Mammary epithelial cell (primary cell): ENCODE measurements at places on chromosomes 11 and 22.

GRCh38 chr11:27118371-27118770 lies 77.8 kb downstream of the BBOX1 start:
- DNase-seq = no peak

- peak; percentile 97 for DNase-seq
These were observed 138.2 kb downstream of the NECTIN1 start for GRCh38 chr11:119590651-119591351.

DNA sequence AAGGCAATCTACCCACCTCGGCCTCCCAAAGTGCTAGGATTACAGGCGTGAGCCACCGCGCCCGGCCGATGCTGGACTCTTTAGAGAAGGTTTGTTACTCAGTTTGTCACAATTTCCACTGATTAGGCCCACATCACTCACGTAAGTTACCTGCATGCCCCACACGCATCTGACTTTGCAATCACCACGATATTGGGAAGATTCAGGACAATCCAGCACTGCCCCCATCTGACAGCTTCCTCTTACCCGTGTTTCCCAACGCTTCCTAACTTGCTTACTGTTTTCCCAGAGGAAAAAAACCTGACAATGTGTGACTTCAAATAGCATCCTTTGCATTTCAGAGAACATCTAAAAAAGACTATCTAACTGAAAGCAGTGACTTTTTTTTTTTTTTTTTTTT lies 21.8 kb upstream of the EIF3M start:
- DNase-seq = no peak

DNA sequence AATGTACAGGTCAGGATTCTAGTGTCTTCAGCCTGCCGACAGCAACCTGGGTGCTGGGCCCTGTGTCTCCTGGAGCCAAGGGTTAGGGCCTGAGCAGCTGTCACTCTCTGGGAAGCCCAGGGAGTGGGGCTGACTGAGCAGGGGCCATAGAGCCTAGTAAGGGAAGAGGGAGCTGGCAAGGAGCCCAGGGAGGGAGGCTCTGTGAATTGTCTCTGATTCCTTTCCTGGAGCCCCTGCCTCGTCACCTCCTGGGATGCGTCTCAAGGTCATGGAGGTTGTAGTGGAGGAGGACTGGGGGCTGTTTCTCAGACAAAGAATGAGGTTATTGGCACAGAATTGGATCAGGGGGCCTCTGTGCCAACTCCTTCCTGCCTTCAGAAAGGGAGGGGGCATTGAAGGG lies 11.8 kb downstream of the SOX10 start:
- DNase-seq = no peak

- no peak for DNase-seq
These were observed 5.3 kb downstream of the ATG2A start for GRCh38 chr11:64911689-64912088.

DNA sequence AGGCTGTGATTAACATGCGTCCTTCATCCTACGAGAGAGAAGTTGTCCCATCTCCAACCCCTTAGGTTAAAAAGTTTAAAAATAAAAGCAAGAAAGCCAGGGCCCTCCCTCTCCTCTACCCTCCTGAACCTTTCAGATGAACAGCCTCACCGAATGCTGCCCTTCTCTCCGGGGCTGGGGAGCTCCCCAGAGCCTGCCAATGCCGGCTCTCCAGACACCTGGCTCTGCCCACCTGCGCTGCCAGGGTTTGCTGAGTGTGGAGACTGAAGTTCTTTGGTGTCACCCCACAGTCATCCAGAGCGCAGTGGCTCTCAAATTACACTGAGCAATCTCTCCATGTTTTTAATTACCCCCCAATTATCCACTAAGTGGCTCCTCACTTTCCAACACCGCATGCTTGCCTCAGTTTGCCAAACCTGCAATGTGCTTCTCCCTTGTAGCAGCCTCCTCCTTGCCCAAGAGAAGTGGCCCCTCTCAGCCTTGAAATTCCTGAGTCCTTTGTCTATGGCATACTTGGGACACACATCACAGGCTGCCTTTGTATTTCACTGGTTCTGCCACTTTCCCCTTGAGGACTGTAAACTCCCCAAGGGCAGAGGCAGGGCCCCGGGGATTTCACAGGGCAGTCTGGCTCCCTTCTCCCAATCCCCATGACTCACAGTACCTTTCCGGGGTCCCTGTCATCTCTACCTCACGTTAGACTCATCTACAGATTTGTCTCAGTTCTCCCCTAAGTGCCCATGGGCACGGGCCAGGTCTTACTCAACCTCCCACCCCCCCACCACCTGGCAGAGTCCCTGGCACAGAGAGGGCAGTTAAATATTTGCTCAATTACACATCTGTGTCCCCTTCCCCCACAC lies 2.0 kb downstream of the MYH9 start:
- peak; percentile 93 for DNase-seq

- DNase-seq = no peak
These were observed 19.9 kb downstream of the TRIM44 start for GRCh38 chr11:35682230-35683173.

GRCh38 chr11:75265851-75266531 lies 25.4 kb downstream of the TPBGL start:
- no peak for DNase-seq

DNA sequence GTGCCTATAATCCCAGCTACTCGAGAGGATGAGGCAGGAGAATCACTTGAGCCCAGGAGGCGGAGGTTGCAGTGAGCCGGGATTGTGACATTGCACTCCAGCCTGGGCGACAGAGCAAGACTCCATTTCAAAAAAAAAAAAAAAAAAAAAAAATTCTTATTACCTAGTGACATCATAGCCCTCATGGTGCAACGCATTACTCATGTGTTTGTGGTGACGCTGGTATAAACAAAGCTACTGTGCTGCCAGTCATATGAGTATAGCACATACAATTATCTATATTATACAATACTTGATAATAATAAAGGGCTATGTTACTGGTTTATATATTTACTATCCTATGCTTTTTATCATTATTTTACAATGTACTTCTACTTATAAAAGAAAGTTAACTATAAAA lies 41.2 kb downstream of the OR2AT4 start:
- DNase-seq = no peak

DNA sequence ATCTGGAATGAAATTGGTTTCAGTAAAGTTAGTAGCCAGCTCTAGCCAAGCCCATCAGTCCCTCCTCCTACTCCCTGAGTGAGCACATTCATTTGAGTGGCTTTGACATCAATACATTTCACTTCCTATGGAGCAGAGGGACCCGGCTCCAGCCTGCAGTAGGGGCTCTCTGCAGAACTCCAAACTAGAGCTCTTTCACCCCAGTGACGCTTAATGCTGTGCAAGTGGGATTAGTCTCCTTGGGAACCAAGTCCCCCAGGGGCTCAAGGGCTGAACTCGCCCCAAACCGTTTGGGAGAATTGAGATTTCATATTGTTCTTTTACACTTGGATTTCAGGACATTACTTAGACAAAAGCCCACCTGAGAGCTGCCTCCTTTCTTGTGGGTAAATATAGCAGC lies 4.4 kb upstream of the FAM181B start:
- no peak for DNase-seq

DNA sequence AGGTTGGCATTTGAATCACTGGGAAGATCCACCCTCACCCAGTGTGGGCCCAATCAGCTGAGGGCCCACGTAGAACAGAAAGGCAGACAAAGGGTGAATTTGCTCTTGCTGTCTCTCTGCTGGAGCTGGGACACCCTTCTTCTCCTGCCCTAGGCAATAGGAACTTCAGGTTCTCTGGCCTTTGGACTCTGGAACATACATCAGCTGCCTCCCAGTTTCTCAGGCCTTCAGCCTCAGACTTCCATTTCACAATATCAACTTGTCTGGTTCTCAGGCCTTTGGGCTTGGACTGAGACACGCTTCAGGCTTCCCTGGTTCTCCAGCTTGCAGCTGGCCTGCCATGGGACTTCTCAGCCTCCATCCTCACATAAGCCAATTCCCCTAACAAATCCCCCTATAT lies 14.7 kb upstream of the ASRGL1 start:
- DNase-seq = no peak

GRCh38 chr11:9775398-9775779 lies 111.5 kb downstream of the SWAP70 start:
- no peak for DNase-seq
